ENCODE measurements at places on chromosomes 6 and 20.

GRCh38 chr6:152828431-152828830 is 77.8 kb downstream of the VIP start:
- DNase-seq: no peak

GRCh38 chr20:36153736-36154699 is 522 bp upstream of the EPB41L1 start:
- DNase-seq: no peak

DNA sequence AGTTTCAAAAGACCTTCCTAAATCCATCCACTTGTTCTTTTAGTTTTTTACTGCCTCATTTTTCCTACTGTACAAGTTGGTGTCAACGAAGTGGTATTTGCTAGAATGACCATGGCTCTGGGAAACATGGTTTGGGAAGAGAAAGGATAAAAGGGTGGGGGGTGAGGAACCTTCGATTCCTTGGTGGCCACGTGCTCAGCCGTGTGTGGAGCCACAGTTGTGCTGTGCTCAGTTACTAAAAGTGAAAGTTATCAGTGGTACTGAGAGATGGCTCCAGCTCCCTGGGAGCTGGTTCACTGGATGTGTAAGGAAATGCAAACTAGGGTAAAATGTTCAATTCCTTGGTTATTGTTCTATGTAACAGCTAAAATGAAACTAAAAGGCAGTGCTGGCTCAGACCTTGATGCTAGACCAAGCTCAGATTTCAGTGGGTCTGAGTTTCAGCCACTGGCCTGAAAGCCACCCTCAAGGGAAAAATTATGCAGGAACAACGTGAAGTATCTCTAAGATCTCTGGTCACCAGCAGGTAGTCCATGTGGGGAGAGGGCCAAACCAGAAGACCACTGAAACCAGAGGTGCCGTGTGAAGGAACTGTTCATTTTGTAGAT is 7.4 kb upstream of the SLC22A2 start:
- no peak for DNase-seq

DNA sequence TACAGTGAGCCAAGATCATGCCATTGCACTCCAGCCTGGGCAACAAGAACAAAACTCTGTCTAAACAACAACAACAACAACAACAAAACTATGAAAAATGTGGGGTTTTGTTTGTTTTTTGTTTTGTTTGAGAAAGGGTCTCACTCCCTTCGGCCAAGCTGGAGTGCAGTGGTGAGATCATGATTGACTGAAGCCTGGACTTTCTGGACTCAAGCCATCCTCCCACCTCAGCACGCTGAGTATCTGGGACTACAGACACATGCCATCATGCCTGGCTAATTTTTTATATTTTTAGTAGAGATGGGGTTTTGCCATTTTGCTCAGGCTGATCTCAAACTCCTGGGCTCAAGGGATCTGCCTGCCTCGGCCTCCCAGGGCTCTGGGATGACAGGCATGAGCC is 2.8 kb upstream of the MYLIP start:
- no peak for DNase-seq

DNA sequence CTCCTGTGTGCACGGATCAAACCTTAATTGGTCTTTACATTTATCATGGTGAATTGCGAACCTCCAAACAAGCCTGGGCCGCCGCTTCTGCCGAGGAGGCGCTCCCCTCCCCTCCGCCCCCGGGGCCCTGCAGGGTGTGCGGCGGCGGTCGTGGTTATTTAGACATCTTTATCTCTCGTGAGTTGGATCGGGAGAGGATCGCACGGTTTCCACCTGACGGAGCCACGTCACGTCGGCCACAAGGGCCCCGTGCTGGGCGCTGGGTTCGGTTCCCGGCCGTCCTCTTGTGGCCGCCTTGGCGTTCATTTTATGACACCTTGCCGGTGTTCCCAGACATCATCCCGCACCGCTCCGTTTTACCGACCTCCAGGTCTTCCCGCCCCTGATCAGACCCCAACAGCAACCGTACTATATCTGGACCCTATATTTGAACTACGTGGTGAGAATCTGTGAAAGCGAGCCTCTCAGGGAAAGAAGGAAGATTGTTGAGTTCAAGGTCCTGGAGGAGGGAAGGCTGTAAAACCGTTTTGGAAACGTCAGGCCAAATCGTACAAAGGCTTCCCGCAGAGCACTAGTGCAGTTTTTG is 1.3 kb upstream of the CNR1 start:
- no peak for DNase-seq

Measured in activated CD4-positive, CD25-positive, alpha-beta regulatory T cell (primary cell).